Activated CD4-positive, alpha-beta memory T cell treated with anti-CD3 and anti-CD28 coated beads, Interleukin-2, amount 10 ng/mL, durations not matched to agents 7 days and 5 days (primary cell): ENCODE measurements at places on chromosomes 6 and 20. TPM values are rescaled to one million over a fixed set of nuclear protein-coding genes. Genes with fewer than 3 reads are reported as not detected.
A peak's percentile ranks its signal among the peaks of the same experiment; 100 is the strongest.

Gene ULBP1
- 2.1 TPM for total RNA-seq

Gene ZSCAN23
- total RNA-seq = 0.38 TPM

Gene ELOVL2
- not detected for total RNA-seq

Gene NOX3
- not detected for total RNA-seq

Gene SLCO4A1
- total RNA-seq = 51.5 TPM

Gene SALL4
- not detected for total RNA-seq

Gene ZC2HC1B
- not detected for total RNA-seq

Gene KIF6
- not detected for total RNA-seq

Gene STMND1
- not detected for total RNA-seq

Gene SRMS
- not detected for total RNA-seq

Gene RNF182
- not detected for total RNA-seq

- DNase-seq = no peak
Measured at GRCh38 chr6:44235269-44235668, 11.6 kb upstream of the HSP90AB1 start.

DNA sequence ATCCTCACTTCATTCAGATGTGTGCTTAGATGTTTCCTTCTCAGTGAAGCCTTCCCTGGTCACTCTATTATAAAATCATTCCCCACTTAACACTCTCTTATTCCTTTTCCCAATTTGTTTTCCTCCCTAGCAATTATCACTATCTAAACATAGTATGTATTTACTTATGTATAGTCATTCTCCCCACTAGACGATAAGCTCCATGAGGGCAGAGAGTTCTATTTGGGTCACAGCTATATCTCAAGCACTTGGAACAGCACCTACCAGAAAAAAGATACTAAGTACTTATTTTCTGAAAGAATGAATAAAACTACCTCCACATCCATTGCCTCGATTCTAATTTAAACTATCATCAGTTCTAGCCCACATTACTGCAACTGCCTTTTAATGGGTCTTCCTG lies 36.5 kb downstream of the USP49 start:
- DNase-seq = no peak

DNA sequence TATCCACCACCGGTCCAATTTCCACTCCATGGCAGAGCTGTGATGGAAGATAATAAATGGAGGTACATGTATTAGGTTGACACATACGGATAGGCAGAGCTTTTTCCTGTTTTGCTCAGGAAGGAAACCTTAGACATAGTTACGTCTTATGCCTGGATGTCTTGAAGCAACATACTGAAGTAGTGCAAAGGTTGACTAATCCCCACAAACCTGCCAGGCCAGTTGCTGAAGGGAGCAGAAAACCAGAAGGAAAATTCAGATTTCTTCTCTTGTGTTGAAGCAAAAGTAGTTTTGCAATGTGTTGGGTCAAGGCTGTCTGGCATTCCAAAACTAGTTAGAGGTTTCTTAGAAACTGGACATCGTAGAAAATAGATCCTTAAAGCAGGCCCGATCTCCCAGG lies 68.7 kb downstream of the PHACTR1 start:
- DNase-seq = no peak

GRCh38 chr6:159826968-159827647 lies 27.0 kb downstream of the PNLDC1 start:
- no peak for DNase-seq

DNA sequence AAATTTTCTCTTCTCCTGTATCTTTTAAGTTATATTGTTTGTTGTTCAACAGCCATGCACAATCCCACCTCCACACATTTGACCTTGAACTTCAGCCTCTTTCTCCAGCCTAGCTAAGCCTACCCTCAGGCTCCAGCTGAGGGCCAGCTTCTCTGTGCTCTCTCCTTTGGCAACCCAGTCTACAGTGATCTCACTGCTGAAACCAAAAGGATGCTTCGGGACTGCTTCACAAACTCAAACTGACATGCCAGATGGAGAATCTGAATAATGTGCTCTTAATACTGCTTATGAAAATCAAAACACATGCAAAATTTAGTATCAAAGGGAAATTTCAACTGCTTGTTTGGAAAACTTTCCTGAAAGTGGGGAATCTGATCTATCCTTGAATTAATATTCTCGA lies 16.1 kb upstream of the RIN2 start:
- no peak for DNase-seq

DNA sequence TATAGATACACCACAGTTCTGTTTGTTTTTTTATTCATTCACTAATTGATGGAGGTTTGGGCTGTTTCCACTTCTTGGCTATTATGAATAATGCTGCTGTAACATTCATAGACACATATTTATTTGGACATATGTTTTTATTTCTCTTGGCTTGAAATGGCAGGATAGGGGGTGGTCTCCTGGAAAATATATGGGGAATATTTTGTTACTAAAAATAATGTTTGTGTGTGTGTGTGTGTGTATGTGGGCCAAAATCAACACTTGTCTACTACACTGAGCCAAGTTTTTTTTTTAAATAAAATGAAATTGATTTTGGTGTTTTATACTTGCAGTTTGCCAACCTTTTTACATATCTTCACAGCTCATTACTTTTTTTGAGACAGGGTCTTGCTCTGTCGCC lies 264.4 kb upstream of the SULF2 start:
- no peak for DNase-seq

DNA sequence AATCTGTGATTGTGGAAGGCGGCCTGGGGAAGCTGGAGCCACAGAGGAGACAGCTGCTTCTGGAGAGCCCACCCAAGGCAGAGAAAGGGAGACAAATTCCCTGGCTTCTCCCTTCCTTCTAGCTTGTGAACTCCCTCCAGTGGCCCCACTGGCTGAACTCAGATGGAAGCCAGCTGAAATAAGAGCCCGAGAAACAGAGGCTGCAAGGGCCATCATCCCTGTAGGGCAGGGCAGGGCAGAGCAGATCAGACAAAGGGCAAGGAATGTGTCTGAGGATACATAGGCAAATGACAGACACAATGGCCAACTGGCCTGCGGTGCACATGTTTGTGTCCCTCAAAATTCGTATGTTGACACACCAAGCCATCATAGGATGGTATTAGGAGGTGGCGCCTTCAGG lies 25.3 kb downstream of the MDFI start:
- no peak for DNase-seq

GRCh38 chr6:15949982-15950381 lies 178.9 kb upstream of the MYLIP start:
- no peak for DNase-seq

DNA sequence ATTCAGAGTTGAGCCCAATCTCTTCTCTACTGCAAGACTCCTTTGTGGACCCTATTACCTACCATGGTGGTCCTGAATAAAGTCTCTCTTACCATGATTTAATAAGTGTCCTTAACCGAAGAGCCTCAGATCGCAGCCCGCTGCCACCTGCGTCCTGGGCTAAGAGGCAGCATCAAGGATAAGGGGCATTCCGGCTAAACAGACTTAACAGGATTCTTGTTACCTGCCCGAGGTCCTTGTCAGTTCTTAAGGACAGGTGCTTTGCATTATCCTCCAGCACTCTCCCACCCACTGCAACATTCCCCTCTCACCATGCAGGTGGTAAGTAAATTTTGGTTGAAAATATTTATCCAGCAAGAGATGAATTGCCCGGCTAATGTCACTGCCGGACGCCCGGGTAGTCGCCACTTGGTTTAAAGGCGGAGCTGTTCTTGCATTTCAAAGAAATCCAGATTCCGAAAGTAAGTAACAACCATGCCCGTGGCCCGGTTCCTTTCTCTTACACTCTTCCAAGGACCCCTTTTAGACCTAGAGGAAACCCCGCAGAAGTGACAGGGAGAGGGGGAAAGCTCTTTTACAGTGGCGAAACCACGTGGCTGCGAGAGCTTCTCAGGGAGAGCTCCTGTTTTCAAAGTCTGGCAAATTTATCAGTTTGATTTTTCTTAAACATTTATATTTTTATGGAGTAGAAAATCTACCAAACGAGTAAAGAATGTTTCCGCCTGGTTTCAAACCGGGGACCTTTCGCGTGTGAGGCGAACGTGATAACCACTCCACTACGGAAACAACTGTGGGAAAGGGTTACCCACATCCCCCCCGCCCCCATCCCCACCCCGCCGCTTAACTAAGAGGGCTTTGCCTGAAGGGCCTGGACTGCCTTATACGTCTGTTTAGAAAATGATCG lies 41.9 kb upstream of the PRSS16 start:
- peak; percentile 58 for DNase-seq

DNA sequence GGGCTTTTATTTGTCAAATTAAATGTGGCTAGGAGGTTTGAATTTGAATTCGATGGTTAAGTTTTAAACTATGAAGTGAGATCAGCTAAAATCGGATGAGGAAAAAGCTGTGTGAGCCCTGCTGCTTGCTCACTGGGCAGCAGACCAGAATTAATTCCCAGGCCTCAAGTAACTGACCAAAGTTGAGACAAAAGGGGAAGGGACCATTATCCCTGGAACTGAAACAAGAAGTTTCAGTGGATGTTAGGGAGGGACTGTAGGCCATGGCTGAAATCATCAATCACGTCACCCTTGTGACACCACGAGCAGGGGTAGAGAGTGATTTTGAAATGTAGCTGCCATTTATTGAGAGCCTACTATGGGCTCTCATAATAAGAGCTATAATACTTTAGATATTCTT lies 7.0 kb upstream of the PRSS35 start:
- no peak for DNase-seq

- peak; percentile 63 for DNase-seq
Measured at GRCh38 chr6:42451333-42452170, at the start of gene TRERF1. Gene TRERF1, minus strand, starts transcription at chr6:42451926. Its CDS starts 182,336 bp downstream, at chr6:42269590.

GRCh38 chr20:63194007-63194796 lies 21.7 kb downstream of the YTHDF1 start:
- no peak for DNase-seq

- DNase-seq = no peak
Measured at GRCh38 chr6:154888421-154889295, 106.5 kb upstream of the TIAM2 start.

GRCh38 chr6:70680396-70680795 lies 12.7 kb downstream of the SMAP1 start:
- DNase-seq = no peak

GRCh38 chr6:19102936-19103335 lies 715.8 kb downstream of the RNF144B start:
- no peak for DNase-seq

DNA sequence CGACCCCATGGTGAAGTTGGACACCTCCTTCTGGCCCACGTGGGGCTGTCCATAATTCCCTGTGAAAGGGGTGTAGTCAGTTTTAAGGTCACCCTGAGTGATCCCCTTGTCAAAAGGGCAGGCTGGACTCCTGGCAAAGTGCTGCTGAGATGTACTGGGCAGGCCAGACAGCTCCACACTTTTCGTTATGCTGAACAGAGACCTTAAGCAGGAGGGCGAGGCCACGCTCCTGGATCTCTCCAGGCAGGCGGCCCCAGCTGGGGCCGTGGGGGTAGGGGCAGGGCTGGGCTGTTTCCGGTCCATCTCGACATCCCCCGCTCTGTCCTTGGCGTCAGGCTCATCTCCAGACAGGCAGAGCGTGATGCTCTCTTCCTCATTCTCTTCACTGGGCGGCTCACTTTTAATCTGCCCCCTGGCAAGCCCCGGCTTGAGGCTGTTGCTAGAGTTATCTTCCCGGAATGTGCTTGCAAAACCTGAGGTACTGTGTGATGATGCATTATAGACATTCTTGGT lies 56.7 kb downstream of the GJA10 start:
- DNase-seq = no peak

GRCh38 chr20:63020681-63021080 lies 13.9 kb upstream of the BHLHE23 start:
- no peak for DNase-seq

- no peak for DNase-seq
Measured at GRCh38 chr6:112502351-112503090, 155.4 kb downstream of the RFPL4B start.

DNA sequence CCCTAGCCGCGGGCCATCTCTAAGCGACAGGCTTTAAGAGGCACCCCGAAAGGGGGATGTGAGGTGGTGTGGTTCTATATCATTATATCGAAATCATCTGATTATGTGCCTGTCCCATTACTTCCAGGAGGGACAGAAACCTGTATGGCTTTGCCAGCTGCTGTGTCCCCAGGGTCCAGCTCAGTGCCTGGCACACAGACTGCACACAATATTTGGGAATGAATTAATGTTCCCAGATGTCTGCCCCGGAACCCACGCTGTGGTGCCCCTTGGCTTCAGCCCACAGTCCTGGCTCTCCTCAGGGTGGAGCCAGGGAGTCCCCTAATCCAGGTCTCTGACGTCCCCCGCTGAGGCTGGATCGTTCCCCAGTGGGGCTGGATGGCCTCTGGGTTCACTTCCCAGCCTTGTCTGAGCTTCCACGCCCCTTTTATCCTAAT lies 8.9 kb upstream of the AHCY start:
- DNase-seq = no peak

GRCh38 chr6:144296973-144297372 lies 11.8 kb downstream of the UTRN start:
- DNase-seq = no peak

- DNase-seq = no peak
Measured at GRCh38 chr6:144248003-144248402, 37.1 kb upstream of the UTRN start.

GRCh38 chr20:63495741-63496595 lies 2.9 kb downstream of the EEF1A2 start:
- DNase-seq = peak; percentile 76

DNA sequence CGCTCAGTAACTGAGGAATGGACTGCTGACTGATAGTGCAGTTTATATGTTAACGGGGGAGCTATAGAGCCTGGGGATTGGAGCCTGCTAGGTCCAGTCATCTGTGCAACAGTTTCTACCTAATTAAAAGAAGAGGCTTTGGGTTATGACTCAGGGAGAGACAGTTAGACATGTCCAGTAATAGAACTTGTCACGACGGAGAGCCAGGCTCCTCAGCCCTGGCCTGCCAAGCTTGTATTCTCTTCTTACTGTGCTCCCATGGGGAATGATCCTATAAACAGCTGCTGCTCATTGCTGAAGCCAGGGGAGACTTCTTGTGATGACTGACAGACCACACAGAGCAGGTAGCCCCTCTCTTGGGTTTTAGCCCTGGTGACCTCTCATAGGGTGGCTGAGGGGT lies 69.3 kb downstream of the SYNJ2 start:
- no peak for DNase-seq

- DNase-seq = no peak
Measured at GRCh38 chr6:166815629-166816028, 140.7 kb downstream of the RNASET2 start.

- no peak for DNase-seq
Measured at GRCh38 chr20:17499041-17499440, 32.1 kb downstream of the BFSP1 start.

DNA sequence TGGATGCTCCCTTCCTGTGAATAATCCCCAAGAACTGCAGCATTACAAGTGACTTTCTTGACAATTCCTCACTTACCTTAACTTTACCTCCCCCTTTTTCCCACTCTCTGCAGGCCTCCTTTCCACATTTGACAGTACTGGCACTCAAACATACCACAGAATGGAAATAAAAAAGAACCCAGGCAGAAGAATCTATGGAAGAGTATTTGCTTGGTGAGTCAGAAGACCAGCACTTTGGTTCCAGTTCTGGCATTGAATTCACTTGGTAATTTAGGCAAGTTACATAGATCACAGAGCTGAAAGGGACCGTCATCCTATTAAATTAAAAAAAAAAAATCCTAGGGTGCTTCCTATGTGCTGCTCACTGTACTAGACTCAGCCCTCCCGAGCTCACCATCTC lies 55.0 kb downstream of the BTBD9 start:
- no peak for DNase-seq
